ENCODE measurements at places on chromosomes 1 and 21. TPM values are rescaled to one million over a fixed set of nuclear protein-coding genes. Genes with fewer than 3 reads are reported as not detected.

S100A7 gene
- not detected for polyA plus RNA-seq

HENMT1 gene
- 21.4 TPM for polyA plus RNA-seq

NT5C1A gene
- 9.0 TPM for polyA plus RNA-seq

DNA sequence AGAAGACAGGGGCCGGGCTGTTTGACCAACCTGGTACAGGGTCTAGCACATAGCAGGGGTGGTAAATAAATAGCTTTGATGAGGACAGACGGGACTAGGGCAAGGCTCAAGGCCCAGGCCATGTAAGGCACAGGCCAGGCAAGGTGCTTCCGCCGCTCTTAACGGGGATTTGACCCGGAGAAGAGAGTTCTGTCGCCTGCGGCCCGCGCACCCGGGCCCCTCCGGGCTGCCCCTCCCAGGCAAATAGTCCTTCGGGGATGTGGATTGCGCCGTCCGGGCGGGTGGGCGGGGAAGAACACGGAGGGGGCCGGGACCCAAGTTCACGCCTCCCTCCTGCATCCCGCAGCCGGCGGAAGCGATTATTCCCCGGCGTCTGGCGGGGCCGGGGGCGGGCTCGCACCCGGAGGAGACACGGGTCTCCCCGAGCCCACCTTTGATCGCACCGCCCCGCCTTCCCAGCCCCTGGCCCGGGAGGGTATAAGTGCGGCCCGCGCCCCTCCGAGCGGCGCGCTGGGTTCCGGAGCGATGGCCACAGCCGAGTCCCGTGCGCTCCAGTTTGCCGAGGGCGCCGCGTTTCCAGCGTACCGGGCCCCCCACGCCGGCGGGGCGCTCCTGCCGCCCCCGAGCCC is at the start of gene MIXL1:
TSS of gene MIXL1 (plus strand) at position 508 of the 629 bp plus-strand sequence. CDS start at position 526, 18 bp downstream.
- no peak for DNase-seq

- peak; percentile 20 for DNase-seq
These were observed 459.8 kb downstream of the KCNT2 start for GRCh38 chr1:196148367-196148970.

DNA sequence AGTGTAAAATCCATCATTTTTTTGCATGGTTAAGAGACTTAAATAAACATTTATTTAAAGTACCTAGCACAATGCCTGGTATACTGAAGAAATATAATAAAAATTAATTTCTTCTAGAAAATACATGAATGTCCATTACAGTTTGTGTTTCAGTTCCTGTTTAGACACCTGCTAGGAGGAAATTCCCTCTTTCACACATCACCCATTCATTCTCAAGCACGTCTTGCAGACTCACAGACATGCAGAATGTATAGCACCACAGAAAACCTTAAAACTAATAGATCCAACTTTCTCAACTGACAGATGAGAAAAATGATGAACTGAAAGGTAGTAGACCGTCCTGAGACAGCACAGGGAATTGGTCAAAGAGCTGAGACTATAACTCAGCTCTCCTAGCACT is 172.2 kb upstream of the C8B start:
- no peak for DNase-seq

HOOK1 gene
- polyA plus RNA-seq: 2.7 TPM

- DNase-seq: no peak
These were observed 51.2 kb upstream of the RGS7 start for GRCh38 chr1:241408170-241408569.

TINAGL1 gene
- polyA plus RNA-seq: 21.1 TPM

DNA sequence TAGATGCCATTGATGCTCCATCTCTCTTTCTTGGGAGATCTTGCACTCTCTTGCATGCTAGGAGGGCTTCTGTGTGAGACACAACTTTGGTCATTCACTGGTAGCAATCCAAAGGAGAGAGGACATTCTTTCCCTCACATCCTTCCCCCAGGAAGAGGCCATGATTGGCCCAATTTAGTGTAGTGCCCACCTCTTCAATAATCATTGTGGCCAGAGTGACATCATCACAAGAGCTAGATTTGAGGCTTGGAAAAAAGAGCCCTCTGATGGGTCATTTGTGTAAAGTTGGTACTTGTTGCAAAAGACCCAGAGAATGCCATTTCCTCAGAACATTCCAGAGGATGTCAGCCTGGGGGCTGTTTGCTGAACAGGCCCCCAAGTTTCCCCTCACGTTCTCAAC is 30.2 kb downstream of the S100A6 start:
- no peak for DNase-seq

- no peak for DNase-seq
These were observed 24.2 kb upstream of the RPL11 start for GRCh38 chr1:23667411-23667810.

- DNase-seq: no peak
These were observed 12.5 kb downstream of the MAST2 start for GRCh38 chr1:45815667-45816458.

GRCh38 chr1:31683997-31684396 is 19.8 kb downstream of the COL16A1 start:
- no peak for DNase-seq

DNA sequence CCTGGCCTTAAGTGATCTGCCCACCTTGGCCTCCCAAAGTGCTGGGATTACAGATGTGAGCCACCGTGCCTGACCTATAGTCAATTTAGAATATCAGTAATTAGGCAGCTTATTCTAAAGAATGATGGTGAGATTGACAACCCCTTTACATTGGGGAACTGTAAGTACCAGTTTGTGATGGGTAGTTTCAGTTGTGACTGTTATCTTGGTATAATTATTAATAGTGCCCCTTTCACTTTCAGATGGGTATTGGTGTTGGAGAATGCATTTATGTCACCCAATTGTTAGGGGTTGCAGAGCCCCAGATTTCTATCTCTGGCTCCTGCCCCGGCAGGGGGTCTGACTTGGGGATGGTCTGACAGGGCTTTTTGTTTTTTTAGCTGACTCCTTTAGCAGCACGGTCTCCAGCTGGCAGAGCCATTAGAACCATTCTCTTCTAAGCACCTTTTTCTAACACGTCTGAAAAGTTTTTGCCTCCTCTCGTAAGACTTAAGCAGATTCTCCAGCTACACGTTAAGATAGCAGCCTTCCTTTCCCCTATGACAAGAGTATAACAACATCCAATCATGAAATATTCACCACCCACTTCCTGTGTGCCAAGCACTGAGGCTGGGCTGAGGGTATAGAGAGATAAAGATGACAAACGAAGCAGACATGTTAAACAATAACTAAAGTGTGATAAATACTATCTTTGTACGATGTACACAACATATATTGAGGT is 157.8 kb downstream of the SDCCAG8 start:
- DNase-seq: no peak

GRCh38 chr1:29845910-29846309 is 609.6 kb downstream of the PTPRU start:
- DNase-seq: no peak

DNA sequence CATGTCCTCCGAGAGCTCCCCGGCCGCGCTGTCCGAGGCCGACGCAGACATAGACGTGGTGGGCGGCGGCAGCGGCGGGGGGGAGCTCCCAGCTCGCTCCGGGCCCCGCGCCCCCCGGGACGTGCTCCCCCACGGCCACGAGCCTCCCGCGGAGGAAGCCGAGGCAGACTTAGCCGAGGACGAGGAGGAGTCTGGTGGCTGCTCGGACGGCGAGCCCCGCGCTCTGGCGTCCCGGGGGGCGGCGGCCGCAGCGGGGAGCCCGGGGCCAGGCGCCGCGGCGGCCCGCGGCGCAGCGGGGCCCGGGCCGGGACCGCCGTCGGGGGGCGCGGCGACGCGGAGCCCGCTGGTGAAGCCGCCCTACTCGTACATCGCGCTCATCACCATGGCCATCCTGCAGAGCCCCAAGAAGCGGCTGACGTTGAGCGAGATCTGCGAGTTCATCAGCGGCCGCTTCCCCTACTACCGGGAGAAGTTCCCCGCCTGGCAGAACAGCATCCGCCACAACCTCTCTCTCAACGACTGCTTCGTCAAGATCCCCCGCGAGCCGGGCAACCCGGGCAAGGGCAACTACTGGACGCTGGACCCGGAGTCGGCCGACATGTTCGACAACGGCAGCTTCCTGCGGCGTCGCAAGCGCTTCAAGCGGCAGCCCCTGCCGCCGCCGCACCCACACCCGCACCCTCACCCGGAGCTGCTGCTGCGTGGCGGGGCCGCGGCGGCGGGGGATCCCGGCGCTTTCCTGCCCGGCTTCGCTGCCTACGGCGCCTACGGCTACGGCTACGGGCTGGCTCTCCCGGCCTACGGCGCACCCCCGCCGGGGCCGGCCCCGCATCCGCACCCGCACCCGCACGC is 547 bp downstream of the FOXD2 start:
- no peak for DNase-seq

ZFP69 gene
- 5.8 TPM for polyA plus RNA-seq

TTC22 gene
- polyA plus RNA-seq: 0.05 TPM

- DNase-seq: no peak
These were observed 64.2 kb downstream of the SERINC2 start for GRCh38 chr1:31476891-31477846.

- DNase-seq: no peak
These were observed 13.4 kb downstream of the ABCG1 start for GRCh38 chr21:42232176-42232825.

GRCh38 chr21:35952651-35953340 is 107.5 kb downstream of the SETD4 start:
- DNase-seq: no peak

GRCh38 chr1:31760471-31761470 is 3.4 kb downstream of the ADGRB2 start:
- no peak for DNase-seq

GRCh38 chr21:38219049-38219628 is 37.7 kb upstream of the KCNJ15 start:
- DNase-seq: peak; percentile 22

DNA sequence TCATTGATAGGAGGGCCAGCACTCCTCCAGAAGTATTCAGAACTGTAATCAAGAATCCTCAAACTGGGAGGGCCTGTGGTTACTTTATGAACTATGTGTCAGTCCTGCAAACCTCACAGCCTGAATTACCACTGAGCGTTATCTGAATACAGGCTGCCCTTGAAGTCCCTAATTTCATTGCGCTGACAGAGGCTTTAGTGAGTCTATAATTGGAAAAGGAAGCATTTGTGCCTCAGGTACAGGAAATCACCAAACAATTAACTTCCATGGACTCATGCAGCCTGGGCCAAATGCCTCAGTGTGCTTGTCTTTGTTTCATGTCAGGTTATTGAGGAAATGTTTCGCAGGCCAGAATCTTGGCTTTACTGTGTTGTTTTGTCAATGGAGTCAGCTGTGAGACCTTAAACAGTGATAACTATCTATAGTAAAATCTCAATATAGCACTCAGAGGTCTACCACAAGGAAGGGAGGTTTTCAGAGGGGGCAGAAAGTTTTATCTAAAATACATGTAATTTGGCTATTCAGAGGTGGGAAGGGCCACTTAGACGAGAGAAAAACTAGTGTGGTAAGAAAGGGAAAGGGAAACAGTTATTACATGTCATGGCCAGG is 32.9 kb upstream of the DOCK7 start:
- no peak for DNase-seq

DNA sequence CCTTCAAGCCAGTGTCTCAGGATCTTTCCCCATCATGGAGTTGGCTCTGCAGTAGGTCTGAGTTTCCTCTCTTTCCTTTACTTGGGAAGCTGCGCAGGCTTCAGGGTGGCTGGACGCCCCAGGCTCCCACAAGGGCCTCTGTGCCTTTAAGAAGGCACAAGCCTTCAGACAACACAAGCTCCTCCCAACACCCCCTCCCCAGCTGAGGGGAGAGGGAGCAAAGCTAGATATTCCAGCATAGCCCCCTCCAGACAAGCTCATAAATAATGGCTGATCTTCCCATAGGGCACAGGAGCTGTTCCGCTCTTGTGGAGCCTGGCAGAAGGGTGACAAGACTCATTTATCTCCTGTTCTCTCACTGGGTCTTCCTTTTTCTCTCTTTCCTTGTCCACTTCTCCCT is 27.9 kb upstream of the ATP2B4 start:
- no peak for DNase-seq

DNA sequence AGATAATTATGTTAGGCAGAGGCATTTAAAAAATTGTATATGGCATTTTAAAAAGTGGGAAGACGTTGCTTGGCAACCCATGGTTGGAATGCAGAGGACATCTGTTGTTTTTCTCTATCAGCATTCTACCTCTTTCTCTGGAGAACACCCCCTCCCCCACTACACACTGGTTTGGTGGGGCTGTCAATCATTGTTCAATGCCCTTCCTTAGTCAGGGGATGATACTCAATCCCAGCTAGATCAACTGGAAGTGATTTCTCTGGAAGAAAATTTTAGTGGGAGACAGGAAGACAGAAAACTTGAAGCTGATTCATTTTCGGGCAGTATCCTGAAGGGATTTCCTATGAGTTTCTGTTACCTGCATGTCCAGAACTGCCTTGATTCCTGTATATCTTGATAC is 35.7 kb upstream of the CAP1 start:
- DNase-seq: no peak

- no peak for DNase-seq
These were observed at the start of gene GPR61 for GRCh38 chr1:109539676-109540075. Gene GPR61 (plus strand): TSS chr1:109539872. CDS start chr1:109543023, 3,151 bp downstream.

GRCh38 chr1:172581779-172582178 is 48.8 kb downstream of the SUCO start:
- no peak for DNase-seq

PLA2G2D gene
- 0.05 TPM for polyA plus RNA-seq

Measured in forelimb muscle (tissue), 1 donor.